ENCODE measurements at places on chromosomes 2 and 18. TPM values are rescaled to one million over a fixed set of nuclear protein-coding genes. Genes with fewer than 3 reads are reported as not detected.
A peak's percentile ranks its signal among the peaks of the same experiment; 100 is the strongest.

GRCh38 chr18:48007381-48007780, 76.9 kb upstream of the SMAD2 start:
- peaks cover 10% of the 10 kb centered on the region for H3K4me1 ChIP-seq
- no peak overlapping the region for H3K27ac ChIP-seq
- H3K4me3 ChIP-seq = no peak overlapping the region
- H3K36me3 ChIP-seq = no peaks in the 10 kb centered on the region
- H3K27me3 ChIP-seq = peaks cover 5% of the 10 kb centered on the region
- no peak for DNase-seq

DNA sequence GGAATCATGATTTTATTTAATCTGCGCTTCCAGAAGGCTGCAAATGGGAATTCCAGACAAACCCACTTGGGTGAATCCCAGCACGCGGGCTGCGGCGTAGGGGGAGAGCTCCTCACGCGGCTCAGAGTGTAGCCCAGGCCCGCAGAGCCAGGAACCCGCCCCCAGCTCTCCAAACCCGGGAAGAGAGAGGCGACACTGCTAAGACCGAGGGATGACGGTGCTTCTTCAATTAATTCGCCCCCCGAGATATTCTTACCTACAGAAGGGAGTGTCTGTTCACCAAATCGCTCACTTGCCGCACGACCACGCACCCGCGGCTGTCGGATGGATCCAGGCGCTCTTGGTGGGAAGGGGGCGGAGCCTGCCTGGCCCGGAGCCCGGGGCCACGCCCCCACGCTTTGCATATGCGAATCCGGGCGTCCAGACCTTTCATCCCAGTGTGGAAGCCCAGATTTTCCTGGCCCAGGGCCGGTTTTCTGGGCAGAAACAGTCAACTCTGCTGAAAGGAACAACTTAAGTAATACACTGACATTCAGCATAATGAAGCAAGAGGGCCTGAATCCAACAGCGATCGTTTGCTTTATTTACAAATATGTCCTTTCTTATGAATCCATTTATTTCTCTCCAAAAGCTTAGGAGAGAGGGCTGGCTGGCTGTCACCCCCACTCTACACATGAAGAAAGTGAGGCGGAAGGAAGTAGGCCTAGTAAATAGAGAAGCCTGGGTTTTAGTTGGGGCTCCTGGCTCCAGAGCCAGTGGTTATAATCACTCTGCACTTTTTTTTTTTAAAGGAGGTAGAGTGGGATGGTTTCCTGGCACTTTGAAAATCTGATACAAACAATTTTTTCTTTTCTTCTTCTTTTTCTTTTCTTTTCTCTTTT, at the start of gene SLC19A3:
Gene SLC19A3, minus strand, starts transcription at position 342 of the 881 bp plus-strand sequence. CDS start 15,710 bp downstream, outside the sequence.
- H3K27ac ChIP-seq = no peak within 1 kb of the TSS
- no peaks in the 10 kb centered on the region for H3K36me3 ChIP-seq
- DNase-seq = peak; percentile 84
- H3K4me3 ChIP-seq = peak within 1 kb of the TSS; percentile 87

DNA sequence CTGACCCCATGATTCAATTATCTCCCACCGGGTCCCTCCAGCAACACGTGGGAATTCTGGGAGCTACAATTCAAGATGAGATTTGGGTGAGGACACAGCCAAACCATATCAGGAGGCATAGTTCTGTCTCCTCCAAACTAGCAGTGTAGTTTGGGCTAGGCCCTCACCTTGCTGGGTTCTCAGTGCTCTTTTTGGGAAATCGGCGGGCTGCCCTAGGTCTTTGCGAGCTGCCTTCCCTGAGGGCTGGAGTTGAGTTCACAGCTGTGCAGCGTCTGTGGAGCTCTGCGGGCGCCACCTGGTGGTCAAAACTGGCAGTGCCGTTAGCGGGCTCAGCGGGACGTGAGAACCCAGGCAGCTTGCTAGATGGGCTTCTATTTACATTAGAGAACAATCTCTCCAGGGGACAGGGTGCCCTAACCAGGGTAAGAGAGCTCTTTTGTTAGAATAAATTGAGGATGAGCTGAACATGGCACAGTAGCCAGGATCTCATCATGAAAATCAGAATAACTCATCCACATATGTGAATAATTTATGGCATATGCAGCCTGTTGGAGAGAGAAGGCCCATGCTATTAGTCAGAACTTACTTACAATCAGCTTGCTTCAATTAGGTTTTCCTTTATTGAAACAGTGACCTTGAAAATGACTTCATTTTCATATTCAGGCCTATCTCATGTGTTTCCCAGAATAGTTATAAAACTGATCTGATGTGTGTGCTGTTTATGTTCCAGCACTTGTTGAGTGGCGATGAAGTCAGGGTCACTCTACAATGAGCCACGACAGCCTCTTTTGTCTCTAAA, 27.4 kb upstream of the YES1 start:
- peaks cover 5% of the 10 kb centered on the region for H3K27me3 ChIP-seq
- no peak overlapping the region for H3K27ac ChIP-seq
- H3K36me3 ChIP-seq = no peaks in the 10 kb centered on the region
- peak; percentile 97 for DNase-seq
- no peaks in the 10 kb centered on the region for H3K4me1 ChIP-seq

DNA sequence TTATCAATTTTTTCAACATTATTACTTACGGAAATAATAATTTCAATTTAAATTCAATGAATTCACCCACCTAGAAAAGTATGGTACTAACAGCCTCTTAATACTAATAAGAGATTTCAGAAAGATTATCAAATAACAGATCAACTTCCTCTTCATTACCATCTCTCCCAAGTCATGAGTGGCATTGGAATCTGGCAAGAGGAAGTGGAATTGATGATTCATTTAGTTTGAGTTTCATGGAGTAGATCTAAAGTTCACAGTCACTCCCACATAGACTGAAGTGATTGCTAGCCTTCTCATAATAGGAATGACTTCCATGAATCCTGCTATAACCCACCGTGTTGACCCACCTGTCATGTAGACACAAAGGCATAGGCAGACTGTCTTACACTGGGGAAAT, 77.7 kb upstream of the WDR75 start:
- H3K4me1 ChIP-seq = no peaks in the 10 kb centered on the region
- DNase-seq = no peak
- no peaks in the 10 kb centered on the region for H3K27me3 ChIP-seq
- H3K36me3 ChIP-seq = no peaks in the 10 kb centered on the region

DNA sequence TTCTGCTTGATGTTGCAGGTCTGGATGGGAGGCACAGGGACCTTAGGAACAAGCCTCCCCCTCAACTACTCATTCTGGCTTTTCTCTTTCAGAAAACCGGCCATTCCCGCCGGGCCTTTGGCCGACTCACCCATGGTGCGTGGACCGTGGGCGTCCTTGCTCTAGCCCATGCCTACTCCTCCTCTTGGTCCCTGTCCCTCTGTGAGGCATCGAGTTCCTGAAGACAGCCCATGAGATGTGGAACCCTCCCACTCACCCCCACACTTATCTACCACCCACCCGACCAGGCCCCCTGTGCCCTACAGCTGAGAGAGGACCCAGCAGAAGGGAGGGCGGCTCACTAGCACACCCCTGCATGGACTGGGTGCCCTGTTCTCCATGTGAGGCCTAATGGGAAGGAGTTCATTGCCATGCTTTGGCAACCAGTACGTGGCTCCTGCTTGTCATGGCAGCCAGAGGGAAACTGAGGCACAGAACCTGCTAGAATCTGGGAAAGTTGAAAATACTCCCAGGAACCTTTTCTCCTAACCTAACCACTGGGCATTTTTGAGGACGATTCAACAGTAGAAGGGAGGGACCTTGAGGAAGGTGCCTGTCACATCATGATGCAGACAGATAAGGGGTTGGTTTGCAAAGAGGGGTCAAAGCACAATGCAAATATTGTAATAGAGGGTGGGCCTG, 8.5 kb downstream of the SPEG start:
- H3K27me3 ChIP-seq = peaks cover 16% of the 10 kb centered on the region
- DNase-seq = no peak
- H3K4me1 ChIP-seq = peaks cover 11% of the 10 kb centered on the region

GRCh38 chr2:237642038-237642734, 14.8 kb downstream of the LRRFIP1 start:
- DNase-seq = no peak
- H3K27me3 ChIP-seq = peaks cover 4% of the 10 kb centered on the region
- H3K4me1 ChIP-seq = peaks cover 5% of the 10 kb centered on the region
- H3K4me3 ChIP-seq = no peak overlapping the region

DNA sequence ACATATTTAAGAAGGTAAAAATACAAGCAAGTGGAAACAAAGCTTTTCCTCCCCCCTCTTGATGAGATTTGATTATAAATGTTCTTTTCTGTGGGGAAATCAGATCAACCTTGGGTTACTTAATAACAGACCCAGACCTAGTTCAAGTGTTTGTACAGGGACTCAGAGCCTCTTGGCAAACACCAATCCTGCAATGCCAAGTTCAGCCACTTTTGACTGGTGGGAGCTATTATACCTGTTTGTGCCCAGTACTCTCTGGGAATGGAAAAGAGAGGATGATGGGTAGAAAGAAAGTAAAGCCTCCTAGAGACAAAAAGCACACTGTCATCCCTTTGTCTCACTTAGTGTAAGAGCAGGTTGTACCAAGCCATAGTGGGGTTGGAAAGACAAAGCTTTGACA, 63.8 kb upstream of the EPHA4 start:
- no peak overlapping the region for H3K27ac ChIP-seq
- H3K4me3 ChIP-seq = no peak overlapping the region
- DNase-seq = no peak
- H3K4me1 ChIP-seq = no peaks in the 10 kb centered on the region
- no peaks in the 10 kb centered on the region for H3K27me3 ChIP-seq

DNA sequence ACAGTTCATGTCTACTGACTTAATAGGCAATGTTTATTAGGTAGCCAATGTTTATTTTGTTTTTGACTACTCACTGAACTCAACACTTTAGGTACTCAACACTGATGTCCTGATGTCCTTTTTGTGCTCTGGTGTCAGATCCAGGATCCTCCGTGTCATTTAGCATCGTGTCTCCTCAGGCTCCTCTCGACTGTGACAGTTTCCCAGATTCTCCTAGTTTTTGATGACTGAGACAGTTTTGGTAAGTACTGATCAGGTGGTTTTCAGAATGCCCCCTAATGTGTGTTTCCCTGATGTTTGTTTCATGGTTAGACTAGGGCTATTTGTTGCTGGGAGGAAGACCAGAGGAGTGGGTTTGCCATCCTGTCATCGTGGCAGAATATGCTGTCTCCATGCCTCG, 719.7 kb upstream of the SOX11 start:
- DNase-seq = no peak
- H3K36me3 ChIP-seq = no peaks in the 10 kb centered on the region
- peaks cover 1% of the 10 kb centered on the region for H3K4me1 ChIP-seq
- no peak overlapping the region for H3K27ac ChIP-seq
- no peak overlapping the region for H3K4me3 ChIP-seq

GRCh38 chr2:128579825-128580224, 261.2 kb upstream of the HS6ST1 start:
- no peak overlapping the region for H3K27ac ChIP-seq
- H3K36me3 ChIP-seq = no peaks in the 10 kb centered on the region
- no peak for DNase-seq
- peaks cover 3% of the 10 kb centered on the region for H3K4me1 ChIP-seq
- no peak overlapping the region for H3K4me3 ChIP-seq

Gene NFATC1
- total RNA-seq = 5.3 TPM

Gene ANKRD29
- total RNA-seq = not detected

Gene MDH1B
- total RNA-seq = 0.98 TPM

Gene VWC2L
- 0.15 TPM for total RNA-seq

Gene SATB2
- total RNA-seq = 20.8 TPM

Gene FSHR
- total RNA-seq = not detected

Gene SP100
- not detected for total RNA-seq
